ENCODE measurements at places on chromosomes 13 and 19. TPM values are rescaled to one million over a fixed set of nuclear protein-coding genes. Genes with fewer than 3 reads are reported as not detected.

Gene ZNF534
- polyA plus RNA-seq, result not detected

Gene TUBA3C
- not detected for polyA plus RNA-seq

Gene RNF126
- polyA plus RNA-seq, result 20.5 TPM

Gene HSD17B14
- 46.3 TPM for polyA plus RNA-seq

Gene NACC1
- polyA plus RNA-seq, result 198 TPM

Gene PLA2G4C
- polyA plus RNA-seq, result 53.1 TPM

Gene ZNF296
- polyA plus RNA-seq, result 0.46 TPM

Gene CYP2A7
- polyA plus RNA-seq, result not detected

Gene SHISA2
- polyA plus RNA-seq, result 1.5 TPM

Gene FARSA
- polyA plus RNA-seq, result 55.3 TPM

Gene ZNF441
- polyA plus RNA-seq, result 1.2 TPM

Gene UBAC2
- polyA plus RNA-seq, result 47.2 TPM

Gene KLK14
- polyA plus RNA-seq, result 0.12 TPM

Gene ZIM2
- polyA plus RNA-seq, result not detected

Gene SCEL
- not detected for polyA plus RNA-seq

Gene LRRC8E
- polyA plus RNA-seq, result 1.3 TPM

Gene ZNF99
- not detected for polyA plus RNA-seq

Gene NALCN
- polyA plus RNA-seq, result 2.2 TPM

Gene ABHD8
- polyA plus RNA-seq, result 8.7 TPM

Gene TLE6
- 2.1 TPM for polyA plus RNA-seq

Gene C19orf44
- 2.8 TPM for polyA plus RNA-seq

Gene CALM3
- polyA plus RNA-seq, result 328 TPM

Gene JAK3
- 3.8 TPM for polyA plus RNA-seq

Gene FRY
- polyA plus RNA-seq, result 57.3 TPM

Gene EXOC3L2
- 1.8 TPM for polyA plus RNA-seq

Gene LYPD5
- polyA plus RNA-seq, result 0.28 TPM

Gene WASF3
- 16.5 TPM for polyA plus RNA-seq

Gene OBI1
- 3.6 TPM for polyA plus RNA-seq

Gene NECTIN2
- 238 TPM for polyA plus RNA-seq

Gene OLFM2
- polyA plus RNA-seq, result 1.9 TPM

Gene TNFSF11
- polyA plus RNA-seq, result not detected

Gene CD79A
- 0.32 TPM for polyA plus RNA-seq

Gene SPTBN4
- 0.03 TPM for polyA plus RNA-seq

Gene AZU1
- not detected for polyA plus RNA-seq

Gene MEGF8
- 25.2 TPM for polyA plus RNA-seq

Gene THSD8
- polyA plus RNA-seq, result 2.6 TPM

Gene MUC16
- polyA plus RNA-seq, result not detected

Gene ACTN4
- polyA plus RNA-seq, result 329 TPM

All from endothelial cell of umbilical vein (primary cell).